ENCODE measurements at places on chromosomes 1 and 21.

DNA sequence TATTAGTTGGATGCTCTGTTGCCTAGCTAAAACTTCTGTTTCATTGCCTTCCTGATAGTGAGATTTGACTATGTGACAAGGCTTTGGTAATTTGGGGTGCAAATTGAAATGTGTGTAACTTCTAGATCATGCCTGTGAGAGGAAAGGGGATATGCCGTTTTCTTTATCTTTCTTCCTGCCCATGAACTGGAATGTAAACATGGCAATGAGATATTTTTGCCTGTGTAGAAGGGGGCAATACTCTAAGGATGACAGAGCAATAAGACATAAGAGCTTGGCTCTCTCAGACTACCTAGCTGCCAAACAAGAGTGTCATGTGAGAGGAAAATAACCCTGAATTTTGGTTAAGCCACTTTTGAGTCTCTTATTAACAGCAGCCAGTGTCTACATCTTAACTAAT lies 49.7 kb downstream of the RAP1A start:
- DNase-seq, result no peak

- peak; percentile 91 for DNase-seq
Measured at GRCh38 chr1:159598196-159598595, 10.6 kb downstream of the APCS start.

DNA sequence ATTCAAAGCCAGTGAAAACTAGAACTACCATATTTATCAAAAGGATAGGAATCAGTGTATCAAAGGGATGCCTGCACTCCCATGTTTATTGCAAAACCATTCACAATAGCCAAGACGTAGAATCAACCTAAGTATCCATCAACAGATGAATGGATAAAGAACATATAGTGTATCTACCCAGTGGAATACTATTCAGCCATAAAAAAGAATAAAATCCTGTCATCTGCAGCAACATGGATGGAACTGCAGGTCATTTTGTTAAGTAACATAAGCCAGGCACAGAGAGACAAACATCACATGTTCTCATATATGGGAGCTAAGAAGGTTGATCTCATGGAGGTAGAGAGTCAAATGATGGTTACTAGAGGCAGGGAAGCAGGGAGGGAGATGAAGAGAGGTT lies 110.0 kb downstream of the PAX7 start:
- no peak for DNase-seq

DNA sequence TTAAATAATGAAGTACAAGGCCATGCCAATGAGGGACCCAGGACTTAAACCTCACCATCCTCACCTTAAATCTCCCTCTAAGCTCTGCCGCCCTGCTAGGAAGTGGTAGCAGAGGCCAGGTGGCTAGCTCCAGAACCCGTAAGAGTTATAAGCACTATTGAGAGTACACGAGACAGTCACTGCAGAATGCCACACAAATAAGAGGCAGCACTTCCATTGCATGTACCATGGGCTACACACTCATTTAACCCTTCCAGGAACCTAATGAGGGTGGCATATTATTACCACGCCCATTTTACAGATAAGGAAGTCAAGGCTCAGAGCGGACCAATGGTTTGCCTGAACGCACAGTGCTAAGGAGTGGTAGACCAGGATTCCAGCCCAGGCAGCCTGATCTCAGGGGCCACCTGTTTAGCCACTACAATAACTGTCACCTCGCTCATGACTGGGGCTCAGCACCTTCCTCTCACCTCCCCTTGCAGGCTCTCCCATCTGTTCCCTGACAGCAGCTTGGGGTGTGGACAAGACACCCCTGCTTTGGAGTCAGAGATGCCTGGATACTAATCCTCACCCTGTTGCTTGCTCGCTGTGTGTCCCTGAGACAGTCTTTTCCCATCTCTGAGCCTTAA lies 54.8 kb upstream of the ID3 start:
- DNase-seq, result no peak

DNA sequence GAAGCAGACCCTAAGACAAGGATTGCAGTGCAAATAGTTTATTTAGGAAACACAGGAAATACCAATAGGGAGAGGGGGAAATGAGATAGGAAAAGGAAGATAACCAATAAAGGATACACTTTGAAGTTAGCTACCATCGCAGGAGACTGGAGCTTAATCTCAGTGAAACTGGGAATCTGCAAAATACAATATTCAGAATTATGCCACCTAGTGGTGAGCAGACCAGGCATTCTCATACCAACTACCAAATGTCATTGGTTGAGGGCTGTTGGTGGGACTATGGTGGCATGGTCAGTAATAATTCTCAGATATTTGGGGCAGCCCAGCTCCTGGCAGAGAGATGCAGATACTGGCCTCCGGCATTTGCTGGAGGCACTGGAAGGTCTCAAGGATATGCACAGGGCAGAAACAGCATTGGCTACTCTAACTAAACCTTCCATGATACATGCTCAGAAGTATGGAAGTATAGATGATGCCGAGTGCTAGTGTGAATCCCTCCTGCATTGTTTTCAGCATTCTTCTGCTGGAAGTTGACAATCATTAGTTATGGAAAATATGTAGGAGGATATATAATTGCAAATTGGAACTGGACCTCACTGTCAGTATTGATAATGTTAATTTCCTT lies 11.8 kb upstream of the ZFP69B start:
- no peak for DNase-seq

GRCh38 chr1:202692959-202693555 lies 17.2 kb downstream of the SYT2 start:
- DNase-seq, result peak; percentile 51

- no peak for DNase-seq
Measured at GRCh38 chr1:12610941-12611340, 7.1 kb downstream of the DHRS3 start.

DNA sequence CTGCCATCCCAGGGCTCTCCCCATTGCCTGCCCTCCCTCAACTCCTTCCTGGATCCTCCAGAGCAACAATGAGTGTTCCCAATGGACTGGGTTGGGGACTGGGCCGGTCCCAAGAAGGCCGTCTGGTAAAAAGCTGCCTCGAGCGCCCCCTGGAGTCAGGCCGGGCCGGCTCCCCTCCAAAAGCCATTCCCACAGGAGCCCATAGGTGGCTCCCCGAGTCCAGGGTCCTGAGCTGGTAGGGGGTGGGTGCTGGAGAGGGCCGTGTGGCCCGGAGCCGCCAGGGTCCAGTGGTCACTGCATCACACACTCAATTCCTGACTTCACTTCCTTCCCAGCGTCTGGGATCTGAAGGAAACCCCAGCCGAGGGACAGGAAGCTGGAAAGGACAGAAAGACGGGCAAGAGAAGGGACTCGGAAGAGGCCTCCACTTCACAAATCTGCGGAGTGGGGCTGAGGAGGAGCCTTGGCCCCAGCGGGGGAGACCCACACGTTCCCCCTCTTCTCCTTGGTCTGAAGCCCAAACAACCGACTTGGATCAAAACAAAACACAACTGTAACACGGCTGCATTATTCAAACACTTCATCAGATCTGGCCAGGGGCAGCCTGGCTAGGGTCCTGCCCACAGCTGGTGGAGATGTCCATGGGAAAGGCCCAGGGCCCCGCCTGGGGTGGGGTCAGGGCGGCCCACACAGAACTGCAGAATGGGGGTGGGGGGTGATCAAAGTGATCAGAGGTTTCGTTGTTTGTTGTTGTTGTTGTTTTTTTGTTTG lies 10.9 kb upstream of the ALDH4A1 start:
- peak; percentile 51 for DNase-seq

DNA sequence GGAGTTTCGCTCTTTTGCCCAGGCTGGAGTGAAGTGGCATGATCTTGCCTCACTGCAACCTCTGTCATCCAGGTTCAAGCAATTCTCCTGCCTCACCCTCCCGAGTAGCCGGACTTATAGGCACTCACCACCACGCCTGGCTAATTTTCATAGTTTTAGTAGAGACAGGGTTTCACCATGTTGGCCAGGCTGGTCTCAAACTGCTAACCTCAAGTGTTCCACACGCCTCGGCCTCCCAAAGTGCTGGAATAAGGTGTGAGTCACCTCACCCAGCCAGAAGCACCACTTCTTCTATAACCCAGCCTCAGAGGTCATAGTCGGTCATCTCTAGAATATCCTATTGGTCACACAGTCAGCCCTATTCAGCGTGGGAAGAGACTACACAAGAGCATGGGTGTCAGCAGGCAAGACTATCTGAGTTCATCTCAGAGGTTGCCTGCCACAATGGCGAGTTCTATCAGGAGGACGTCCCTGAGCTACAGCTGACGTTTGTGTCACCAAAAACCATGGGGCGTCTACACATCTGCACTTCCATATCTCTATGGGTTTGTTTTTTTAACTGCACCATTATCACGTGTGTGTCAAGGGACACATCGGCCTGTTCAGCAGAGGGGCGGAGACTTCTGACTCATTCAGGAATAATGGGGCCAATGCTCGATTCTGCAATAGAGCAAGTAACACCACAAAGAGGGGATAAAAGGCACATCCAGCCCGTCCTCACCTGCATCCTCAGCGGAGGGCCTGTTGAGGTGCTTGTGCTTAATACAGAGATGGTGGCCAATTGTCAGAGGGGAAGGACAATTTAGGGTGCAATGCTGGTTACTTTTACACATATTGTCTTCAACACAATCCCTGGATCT lies 256.3 kb upstream of the IRF2BP2 start:
- no peak for DNase-seq

DNA sequence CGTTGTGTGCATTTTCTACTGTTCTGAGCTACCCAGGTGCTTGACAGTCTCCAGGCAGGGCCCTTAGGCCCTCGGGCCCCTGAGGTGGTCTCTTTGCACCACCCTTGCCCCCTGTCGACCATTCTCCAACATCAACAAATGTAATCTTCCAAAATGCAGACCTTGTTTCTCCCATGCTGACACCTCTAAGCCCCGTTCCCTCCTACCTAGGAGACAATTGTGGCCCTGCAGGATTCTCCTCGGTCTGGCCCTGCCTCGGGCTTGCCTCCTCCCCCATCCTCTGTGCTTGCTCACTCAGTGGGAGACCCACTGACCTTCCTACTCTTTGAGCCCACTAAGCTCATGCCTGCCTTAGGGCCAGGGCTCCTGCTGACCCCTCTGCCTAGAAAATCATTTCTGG lies 104.2 kb upstream of the TARDBP start:
- DNase-seq, result no peak

- DNase-seq, result peak; percentile 19
Measured at GRCh38 chr21:18951271-18952038, 547.9 kb upstream of the TMPRSS15 start.

- DNase-seq, result no peak
Measured at GRCh38 chr1:156489166-156489934, 11.2 kb downstream of the MEF2D start.

GRCh38 chr1:65148548-65149350 lies 746 bp downstream of the AK4 start:
- no peak for DNase-seq

DNA sequence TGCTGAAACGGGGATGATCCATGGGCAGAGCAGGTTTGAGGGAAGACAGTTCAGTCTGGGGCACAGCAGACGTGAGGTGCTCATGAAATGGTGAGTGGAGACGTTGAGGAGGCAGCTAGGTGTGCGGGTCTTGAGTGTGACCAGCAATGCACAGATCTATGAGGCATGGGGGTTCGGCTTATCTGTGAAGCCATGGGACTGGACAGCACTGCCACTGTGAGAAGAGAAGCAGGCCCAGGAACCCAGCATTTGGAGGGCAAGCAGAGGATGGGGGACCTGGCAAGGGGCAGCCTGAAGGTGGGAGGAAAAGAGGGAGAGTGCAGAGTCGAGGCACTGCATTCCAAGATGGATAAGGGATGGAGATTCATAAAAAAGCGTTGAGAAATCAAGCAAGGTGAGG lies 8.0 kb downstream of the CSF1 start:
- no peak for DNase-seq

DNA sequence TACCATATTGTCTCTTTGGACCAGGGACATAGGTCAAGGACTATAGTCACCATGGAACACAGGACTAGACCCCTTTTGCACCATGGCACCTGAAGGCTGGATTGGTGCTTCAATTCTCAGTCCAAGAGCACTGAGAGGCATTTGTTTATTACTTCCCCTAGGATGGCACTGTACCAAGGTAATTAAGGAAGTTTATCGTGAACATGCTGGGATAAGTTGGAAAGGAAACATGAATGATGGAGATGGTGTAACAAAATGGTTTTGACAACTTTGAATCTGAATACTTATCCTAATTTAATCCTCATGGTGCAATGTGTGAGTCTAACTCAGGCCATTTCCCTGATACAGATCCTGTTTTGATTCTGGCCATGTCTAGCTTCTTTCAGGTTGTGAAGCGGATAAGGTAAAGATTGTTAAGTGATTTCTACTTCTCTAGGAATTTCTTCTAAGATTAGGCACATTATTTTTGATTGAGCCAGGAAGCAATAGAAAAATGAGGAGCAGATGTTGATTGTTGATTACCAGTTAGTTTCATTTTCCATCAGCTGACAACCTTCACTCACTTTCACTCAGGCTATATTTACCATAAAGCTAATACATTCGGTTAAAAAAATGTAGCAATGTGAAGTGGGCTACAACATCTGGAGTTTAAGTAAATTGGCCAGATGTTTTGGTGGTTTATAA lies 37.3 kb upstream of the SIPA1L2 start:
- DNase-seq, result no peak

GRCh38 chr1:46457178-46457577 lies 32.5 kb upstream of the DMBX1 start:
- DNase-seq, result no peak

- no peak for DNase-seq
Measured at GRCh38 chr1:4550941-4551340, 103.5 kb upstream of the AJAP1 start.

DNA sequence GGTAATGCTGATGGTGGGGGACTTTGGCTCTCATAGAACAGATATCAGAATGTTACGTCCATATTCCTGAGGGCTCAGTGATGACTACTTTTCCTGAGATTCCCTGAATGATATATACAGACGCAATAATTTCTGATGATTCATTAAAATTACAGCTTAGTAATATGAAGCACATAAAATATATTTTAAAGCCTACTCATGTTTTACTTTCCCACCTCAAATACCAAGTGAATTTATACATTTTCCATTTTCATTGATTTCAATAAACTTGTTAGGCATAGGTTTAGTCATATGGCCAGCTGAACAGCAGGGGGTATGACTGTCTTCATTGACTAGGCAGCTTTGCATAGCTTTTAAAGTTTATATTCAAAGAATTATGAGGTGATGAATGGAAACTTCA lies 26.2 kb upstream of the PDC start:
- DNase-seq, result peak; percentile 26

DNA sequence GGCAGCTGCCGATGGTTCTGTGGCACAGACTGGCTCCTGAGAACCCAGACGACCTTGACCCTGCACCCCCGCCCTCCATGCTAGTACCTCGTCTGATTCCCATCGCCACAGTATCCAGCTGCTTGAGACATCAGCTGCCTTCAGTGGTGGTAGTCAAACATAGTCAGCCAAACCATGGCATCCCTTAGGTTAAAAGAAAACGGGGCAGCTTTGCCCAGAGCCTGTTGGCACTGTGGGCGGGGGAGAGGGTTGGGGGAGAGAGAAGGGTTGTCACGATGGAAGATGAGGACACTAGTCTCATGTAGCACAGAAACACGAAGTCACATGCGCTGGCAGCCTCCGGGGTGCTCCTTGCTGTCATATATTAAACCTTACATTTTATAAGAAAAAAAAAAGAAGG lies 961 bp upstream of the TDRD5 start:
- no peak for DNase-seq

- no peak for DNase-seq
Measured at GRCh38 chr1:8604041-8604945, 213.1 kb downstream of the RERE start.

Measured in astrocyte of the cerebellum (primary cell).